ENCODE measurements at places on chromosomes 12 and 14.

- DNase-seq = no peak
Measured at GRCh38 chr14:67856827-67857226, 37.2 kb downstream of the RAD51B start.

- no peak for DNase-seq
Measured at GRCh38 chr12:27193106-27193505, 51.0 kb upstream of the STK38L start.

GRCh38 chr14:56918849-56919574 lies 108.7 kb upstream of the OTX2 start:
- DNase-seq = no peak

DNA sequence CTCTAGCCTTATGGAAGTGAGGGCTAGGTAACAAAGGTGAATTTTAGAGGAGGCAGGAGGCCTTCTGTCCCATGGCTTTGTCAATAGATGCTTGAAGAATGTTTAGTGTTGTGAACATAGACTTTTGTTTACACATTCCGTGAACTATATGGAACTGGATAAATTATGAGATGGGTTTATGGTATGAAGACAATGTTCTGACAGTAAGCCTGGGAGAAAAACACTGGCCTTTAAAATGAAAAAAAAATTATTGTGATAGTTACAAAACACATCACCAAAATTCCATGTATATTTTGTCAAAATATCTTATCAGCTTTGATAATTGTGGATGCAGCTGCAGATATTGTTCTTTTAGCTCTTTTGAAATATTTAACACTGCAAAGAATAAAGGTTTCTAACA lies 251.5 kb upstream of the DCN start:
- DNase-seq = no peak

- no peak for DNase-seq
Measured at GRCh38 chr14:72751276-72752033, 142.4 kb downstream of the DPF3 start.

Data from DMS79 treated with DMSO at 0.1 percent for 48 hours (cell line).